ENCODE measurements at places on chromosomes 3 and 15. TPM values are rescaled to one million over a fixed set of nuclear protein-coding genes. Genes with fewer than 3 reads are reported as not detected.

CRYGS gene
- polyA plus RNA-seq = not detected

DNA sequence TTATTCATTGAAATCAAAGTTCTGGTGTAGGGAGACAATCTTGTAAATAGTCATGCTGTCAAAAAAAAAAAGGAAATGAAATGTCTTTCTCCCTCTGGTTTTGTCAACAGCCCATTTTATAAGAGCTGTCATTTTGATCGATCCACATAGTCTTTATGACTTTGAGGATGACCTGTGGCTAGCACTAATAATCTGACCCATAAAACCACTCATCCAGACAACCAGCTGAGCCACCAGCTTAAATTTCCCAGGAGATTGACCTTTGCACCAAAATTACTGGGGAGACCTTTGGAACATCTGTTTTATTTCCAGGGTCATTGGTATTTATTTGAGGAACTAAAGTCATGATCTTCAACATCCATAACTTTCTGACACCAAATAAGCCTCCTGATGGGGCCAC, 98.5 kb upstream of the MME start:
- no peak for DNase-seq

DNA sequence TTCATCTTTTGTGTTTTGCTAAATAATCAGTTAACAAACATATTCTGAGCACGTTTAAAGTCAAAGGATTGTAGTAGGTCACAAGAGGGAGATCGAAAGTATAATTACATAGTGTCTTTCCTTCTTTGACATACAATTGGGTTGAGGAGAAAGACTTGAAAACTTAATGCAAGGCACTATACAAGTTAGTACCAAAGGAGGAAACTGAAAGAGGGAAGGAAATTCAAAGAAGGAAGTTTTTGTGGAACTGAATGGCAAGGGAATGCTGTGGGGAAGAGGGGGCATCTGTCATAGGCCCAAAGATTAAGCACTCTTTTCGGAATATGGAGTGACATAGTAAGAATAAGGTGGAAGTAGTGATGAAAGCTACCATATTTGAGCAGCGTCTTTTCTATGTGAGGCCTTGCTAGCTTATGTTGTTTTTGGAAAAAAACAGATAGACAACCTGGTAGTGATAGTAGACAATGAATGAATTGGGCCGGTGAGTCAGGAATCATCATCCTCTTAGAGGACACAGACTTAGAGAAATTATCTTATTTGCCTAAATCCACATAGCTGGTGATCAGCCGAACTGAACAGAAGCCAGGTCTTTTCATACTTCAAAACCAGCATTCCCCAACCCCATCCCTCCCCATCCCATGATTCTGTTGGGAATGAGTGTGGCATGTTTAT, 10.2 kb downstream of the MBNL1 start:
- no peak for DNase-seq

FOXB1 gene
- polyA plus RNA-seq = not detected

GRCh38 chr3:179425075-179425474, 26.2 kb downstream of the GNB4 start:
- DNase-seq = no peak

DNA sequence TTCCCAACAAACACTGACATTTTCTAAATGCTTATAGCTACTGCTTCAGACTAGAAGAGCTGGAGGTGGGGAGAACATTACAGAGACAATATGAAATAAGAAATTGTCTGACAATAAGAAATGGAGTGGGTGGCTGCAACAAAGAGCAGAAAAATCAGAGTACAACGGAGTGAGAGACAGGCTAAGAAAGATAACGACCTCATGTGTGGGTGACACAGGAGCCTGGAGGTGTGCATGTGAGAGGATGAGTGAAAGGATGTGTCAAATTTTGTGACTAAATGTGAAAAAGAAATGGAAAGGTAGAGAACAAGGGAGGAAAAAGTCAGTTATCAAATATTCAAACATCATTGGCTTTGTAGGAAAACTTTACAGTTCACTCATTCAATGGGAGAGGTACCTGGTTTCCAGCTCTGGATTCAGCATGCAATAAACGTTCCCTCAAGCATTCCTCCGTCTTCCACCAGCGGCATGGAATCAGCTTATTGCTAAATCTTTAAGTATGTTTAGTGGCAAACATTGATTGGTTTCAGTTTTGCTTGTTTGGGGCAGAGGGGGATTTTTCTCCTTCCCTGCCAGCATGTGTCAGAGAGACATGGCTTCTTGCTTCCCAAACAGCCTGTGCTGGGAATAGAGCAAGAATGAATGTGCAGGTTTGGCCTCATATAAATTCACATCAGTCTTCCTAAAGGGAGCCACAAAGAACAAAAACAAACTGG, 103.8 kb upstream of the CHRM5 start:
- no peak for DNase-seq

ETFA gene
- polyA plus RNA-seq = 62.1 TPM

- DNase-seq = peak; percentile 89
Observed at GRCh38 chr3:177426878-177427495, 229.7 kb upstream of the TBL1XR1 start.
